Umbilical cord (tissue), 2 donors: ENCODE measurements at places on chromosomes 16 and 17.

- DNase-seq, result no peak
These were observed 76.3 kb upstream of the AXIN2 start for GRCh38 chr17:65637786-65638185.

DNA sequence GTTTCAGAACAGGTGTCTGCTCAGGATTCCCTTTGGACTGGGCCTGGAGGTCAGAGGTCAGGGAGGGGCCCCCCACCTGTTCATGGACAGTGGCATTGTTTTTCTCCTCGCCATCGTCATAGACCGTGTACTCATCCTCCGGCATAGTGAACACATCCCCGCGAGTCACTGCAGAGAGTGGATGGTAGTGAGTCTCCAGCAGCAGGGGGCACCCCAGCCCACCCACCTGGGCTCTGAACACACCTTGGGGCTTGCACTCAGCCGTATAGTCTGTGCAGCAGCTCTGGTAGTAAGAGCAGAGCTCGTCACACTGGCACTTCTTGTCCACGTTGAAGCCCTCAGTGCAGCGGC lies 448 bp downstream of the VTN start:
- no peak for DNase-seq

DNA sequence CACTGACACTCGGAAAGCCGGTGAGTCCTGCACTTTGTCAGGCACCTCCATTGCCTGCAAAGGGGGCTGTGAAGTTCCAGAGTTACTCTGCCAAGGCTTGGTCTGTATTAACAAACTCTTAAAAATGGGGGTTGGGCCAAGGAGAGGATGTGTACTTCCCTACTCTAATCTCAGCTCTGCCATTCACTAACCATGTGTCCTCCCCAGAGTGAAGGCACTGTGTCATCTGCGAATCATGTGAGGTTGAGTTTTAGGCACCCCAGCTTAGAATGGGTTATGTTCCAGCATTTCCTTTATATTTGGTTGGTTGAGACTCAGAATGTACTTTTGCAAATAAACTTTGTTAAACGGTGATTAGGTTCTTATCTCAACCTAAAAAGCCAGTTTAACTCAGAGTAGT lies 24.9 kb downstream of the ERCC4 start:
- DNase-seq, result no peak

- DNase-seq, result peak; percentile 61
These were observed 50.9 kb upstream of the TEKT3 start for GRCh38 chr17:15392326-15392741.

- no peak for DNase-seq
These were observed 109.2 kb upstream of the NUDT7 start for GRCh38 chr16:77613095-77613494.

DNA sequence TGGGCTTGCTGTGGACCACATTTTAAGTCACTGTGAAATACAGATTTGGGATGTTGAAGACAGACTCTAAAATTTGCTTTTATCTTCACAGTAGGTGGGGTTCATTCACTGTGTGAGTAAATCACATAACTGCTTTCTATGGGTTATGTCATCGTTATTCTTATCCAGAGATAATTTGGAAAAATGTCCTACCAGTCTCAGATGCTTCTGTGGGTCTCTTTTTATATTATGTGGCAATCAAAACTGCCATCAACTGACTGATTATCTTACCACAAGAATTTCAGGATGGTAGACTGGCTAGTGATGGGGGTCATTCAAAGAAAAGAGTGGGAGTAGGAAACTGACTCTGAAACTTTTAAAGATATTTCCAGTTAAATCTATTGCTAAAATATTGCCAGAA lies 3.1 kb downstream of the HSBP1 start:
- DNase-seq, result no peak

DNA sequence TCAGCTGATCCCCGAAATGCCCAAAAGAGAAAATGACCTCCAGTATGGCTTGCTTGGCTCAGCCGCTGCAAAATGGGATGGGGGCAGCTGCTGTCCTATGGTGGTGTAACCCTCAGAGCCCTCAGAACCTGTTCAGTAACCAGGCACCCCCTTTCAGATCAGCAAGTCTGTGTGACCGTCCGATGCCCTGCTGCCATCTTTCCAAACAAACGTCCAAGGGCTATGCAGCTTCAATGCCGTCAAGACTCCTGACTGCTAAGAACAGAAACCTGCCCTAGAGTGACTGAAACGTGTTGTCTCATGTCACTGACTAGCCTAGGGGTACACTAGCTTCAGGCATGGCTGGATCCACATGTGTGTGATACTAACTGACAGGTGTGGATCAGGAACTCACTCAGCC lies 70.4 kb downstream of the GNAO1 start:
- no peak for DNase-seq

DNA sequence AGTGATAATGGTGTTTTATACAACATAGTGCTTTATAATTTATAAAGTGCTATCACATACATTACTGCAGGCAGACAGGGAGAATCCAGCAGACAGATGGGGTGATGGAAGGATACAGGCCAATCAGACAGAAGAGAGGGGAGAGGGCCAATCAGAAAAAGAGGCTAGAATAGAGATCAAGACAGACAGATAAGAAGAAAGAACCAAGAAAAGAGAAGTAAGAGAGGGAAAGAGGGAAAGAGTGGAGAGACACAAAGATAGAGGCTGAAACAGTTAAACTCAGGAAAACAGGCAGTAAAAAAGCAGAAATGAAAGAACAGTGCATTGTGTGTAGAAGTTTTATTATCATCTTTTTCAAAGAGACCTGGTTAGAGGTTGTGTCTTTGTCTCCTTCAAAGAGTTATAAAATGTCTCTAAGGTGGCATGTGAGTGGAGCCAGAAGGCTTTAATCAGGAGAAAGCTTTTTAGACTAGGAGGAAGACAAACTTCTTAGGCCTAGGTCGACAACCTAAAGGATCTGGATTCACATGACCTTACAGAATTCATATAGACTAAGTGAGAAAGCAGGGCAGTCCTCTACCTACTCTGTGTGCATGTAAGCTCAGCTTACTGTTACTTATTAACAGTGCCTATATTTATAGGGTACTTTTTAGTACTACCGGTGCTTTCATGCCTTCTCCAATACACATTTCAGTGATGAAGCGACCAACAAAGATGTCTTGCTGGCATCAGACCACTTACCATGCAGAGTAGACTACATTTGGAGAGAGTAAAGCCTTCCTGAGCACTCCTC lies 8.3 kb upstream of the CHD3 start:
- no peak for DNase-seq

GRCh38 chr17:48738803-48739526 lies 10.4 kb upstream of the HOXB13 start:
- DNase-seq, result no peak

GRCh38 chr16:50744881-50745280 lies 3.0 kb downstream of the CYLD start:
- no peak for DNase-seq

GRCh38 chr16:52537516-52537915 lies 9.4 kb downstream of the TOX3 start:
- peak; percentile 57 for DNase-seq

- peak; percentile 33 for DNase-seq
These were observed 56.7 kb downstream of the CFDP1 start for GRCh38 chr16:75376475-75377161.

GRCh38 chr17:35407531-35407930 lies 24.8 kb downstream of the SLFN12 start:
- DNase-seq, result no peak

- DNase-seq, result peak; percentile 80
These were observed 2.7 kb upstream of the SPG7 start for GRCh38 chr16:89505204-89506112.

DNA sequence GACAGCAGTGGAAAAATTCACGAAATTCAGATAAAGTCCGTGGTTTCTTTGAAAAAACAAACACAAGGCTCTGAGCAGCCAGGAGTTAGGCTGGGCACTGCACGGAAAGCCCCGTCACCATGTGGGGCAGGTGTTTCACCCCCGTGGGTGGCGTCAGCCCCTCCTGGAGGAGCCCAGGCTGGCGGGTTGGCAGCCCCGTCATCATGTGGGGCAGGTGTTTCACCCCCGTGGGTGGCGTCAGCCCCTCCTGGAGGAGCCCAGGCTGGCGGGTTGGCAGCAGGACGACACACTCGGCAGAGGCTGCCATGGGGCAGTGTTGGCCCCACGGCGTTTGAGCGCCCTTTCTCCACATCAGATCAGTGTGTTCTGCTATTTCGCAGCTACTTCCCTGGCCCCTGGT lies 38.1 kb downstream of the ACSF3 start:
- DNase-seq, result no peak

DNA sequence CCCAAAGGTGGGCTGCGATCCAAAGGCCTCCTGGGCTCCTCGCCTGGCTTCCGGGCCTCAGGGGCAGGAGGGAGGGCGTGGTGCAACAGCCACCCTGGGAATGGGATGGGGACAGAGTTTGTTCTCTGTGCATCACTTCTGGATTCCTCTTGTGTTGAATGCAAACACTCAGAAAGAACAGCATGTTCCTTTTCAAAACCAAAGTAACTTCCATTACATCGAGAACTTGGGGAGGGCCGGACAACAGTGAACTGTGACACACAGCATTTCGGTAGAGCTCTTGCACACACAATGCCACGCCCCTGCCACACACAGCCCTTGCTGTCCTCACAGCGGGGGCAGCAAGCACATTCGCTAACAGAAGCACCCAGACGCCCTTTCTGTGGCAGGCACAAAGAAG lies 36.1 kb upstream of the FASN start:
- no peak for DNase-seq

GRCh38 chr17:59825533-59826322 lies 67.0 kb downstream of the TUBD1 start:
- peak; percentile 45 for DNase-seq

GRCh38 chr17:62923258-62924150 lies 42.5 kb upstream of the TANC2 start:
- DNase-seq, result no peak

DNA sequence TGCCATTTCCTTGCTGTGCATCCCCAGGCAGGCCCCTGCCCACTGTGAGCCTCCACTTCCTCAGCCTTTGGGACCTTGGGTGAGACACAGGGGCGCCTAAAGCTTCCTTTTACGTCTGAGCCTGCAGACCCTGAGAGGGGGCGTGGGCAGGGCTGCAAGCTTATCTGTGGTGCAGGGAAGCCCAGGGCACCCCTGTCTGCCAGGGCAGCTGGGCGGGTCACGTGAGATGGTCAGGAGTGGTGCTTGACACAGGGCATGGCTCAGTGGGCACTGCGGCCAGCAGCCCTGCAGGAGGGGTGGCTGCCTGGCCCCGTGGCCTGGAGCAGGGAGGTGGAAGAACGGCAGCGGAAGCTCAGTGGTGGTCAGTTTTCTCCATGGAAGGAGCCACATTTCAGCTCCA lies 54.8 kb upstream of the ZC3H18 start:
- DNase-seq, result no peak

- peak; percentile 86 for DNase-seq
These were observed at the start of gene ZNF629 for GRCh38 chr16:30786936-30787612. TSS of gene ZNF629 (minus strand) at chr16:30787205. CDS start at chr16:30784482, 2,723 bp downstream.

- peak; percentile 85 for DNase-seq
These were observed 13.7 kb downstream of the CLCN7 start for GRCh38 chr16:1461146-1461545.

GRCh38 chr16:89300311-89300975 lies 82.9 kb downstream of the ZNF778 start:
- DNase-seq, result no peak

DNA sequence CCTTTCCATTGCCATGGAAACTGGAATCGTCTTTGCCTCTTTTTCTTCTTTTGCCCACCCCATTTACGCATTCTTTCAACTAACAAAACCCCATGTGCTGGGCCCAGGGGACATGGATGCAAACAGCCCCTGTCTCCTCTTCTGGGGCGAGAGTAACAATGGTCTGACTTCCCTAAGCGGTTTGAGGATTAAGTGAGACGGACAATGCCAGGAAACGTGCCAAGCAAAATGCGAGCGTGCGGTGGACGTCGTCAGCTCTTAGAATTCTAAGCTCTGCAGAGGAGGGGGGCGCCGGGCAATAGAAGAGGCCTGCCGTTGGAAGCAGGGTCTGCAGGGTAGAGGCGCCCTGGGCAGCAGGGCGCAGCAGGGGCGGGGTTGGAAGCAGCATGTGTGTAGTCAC lies 42.4 kb upstream of the JPH3 start:
- DNase-seq, result no peak

DNA sequence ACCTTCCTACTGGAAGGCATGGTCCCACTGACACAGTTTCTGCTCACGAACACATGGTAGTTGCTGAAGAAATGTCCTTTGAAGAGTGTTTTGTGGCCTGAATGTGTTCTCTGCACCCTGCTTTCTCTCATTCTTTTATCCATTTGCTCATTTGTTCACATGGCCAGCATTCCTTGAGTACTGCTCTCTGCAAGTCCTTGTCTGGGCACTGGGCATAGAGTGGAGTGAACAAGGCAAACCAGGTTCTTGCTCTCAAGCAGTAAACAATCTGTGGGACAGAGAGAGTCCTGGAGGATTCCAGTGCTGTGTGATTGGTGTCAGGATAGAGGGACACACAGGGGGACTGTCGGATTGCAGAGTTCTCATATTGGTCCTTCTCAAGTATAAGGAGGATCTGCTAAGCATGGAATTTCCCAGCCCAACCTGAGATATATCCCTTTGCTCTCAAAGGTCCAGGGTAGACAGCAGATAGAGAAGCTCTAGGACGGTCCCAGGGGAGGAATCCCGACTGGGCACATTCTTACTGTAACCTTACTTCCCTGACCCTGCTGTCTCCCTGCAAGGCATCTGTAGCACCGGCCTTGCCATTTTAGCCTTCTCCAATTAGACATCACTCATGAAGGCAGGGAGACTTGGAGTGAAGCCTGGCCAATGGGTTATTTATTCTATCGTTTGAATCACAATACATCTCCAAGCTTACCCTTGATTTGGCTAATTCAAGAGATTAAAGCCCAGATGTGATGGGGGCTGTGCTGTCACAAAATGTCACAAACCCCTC lies 32.3 kb downstream of the ARL4D start:
- no peak for DNase-seq

- no peak for DNase-seq
These were observed 61.7 kb upstream of the XYLT1 start for GRCh38 chr16:17532338-17532995.

DNA sequence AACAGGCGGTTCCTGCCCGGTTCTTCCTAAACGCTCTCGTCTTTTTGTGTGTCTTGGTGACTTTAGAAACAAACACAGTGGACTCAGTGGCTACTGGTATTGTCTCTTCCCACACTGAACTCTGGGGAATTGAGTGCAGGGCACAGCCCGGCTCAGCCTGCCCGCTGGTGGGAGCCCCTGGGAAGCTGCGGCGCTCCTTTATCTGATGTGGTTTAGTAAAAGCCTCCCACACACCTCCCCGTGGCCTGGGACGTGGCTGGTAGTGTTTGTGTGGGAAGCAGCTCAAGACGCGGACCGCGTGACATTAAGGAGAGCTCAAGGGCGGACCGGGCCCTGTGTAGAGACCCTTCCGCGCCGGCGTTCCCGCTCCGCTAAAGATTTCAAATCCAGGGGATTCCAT lies 55.4 kb upstream of the PVALEF start:
- no peak for DNase-seq
